Stimulated activated CD4-positive, alpha-beta T cell treated with anti-CD3 and anti-CD28 coated beads, TNF-alpha, amount 100 ng/mL, for 24 hours (primary cell): ENCODE measurements at places on chromosomes 6 and 20.

GRCh38 chr6:53795340-53795701, 516 bp downstream of the LRRC1 start:
- DNase-seq, result no peak

GRCh38 chr6:27873021-27873940, 38.9 kb downstream of the OR2B2 start:
- peak; percentile 37 for DNase-seq

GRCh38 chr6:143750877-143751276, 73.1 kb downstream of the PHACTR2 start:
- no peak for DNase-seq

DNA sequence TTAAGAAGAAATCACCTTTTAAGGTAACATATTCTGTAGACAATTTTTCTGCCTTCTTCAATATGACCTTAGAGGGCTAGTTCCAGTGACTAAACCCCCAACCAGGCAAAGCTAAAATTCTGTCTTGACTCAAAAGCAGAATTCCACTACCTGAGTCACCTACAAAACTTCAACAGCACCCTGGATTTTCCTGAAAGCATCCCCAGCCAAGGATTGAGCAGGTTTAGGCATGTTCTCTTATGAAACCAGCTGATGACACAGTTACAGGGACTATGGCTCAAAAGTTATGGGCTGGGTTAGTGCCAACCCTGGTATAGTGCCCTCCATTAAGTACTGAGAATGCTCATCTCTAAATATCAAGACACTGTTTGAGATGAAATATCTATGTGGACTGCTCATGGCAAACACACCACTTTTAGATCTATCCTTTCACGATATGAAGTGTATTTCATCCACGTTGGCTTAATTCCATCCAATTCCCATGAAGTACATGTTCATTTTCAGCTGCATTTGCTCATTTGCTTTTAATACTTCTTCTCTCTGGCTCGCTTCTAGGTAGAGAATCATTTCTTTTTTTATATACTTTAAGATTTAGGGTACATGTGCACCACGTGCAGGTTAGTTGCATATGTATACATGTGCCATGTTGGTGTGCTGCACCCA, 53.6 kb upstream of the TNFAIP3 start:
- no peak for DNase-seq

GRCh38 chr20:24658920-24659660, 189.7 kb downstream of the SYNDIG1 start:
- no peak for DNase-seq

GRCh38 chr20:24134284-24134683, 145.7 kb upstream of the GGTLC1 start:
- no peak for DNase-seq

GRCh38 chr6:163188746-163189145, 225.8 kb upstream of the QKI start:
- no peak for DNase-seq

- DNase-seq, result no peak
Measured at GRCh38 chr6:110826236-110827129, 11.2 kb upstream of the CDK19 start.

DNA sequence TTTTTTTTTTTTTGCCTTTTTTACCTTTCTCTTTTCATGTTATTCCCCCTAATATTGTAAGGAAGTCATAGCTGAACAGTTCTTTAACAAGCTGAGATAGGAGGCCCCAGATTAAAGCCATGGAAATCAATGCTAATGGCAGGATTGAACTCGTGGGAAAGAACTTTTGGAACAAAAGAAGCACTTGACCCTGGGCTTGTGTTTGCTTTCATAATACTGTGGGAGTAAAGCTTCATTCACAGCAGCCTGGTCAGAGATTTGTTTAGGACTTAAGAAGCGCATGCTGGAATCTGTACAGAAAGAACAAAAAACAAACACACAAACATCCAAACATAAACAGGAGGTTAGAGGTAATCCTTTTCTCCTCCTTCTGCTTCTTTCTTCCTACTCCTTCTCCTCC, 5.1 kb downstream of the HEY2 start:
- no peak for DNase-seq

GRCh38 chr6:47028835-47029360, 13.2 kb downstream of the ADGRF1 start:
- DNase-seq, result no peak

DNA sequence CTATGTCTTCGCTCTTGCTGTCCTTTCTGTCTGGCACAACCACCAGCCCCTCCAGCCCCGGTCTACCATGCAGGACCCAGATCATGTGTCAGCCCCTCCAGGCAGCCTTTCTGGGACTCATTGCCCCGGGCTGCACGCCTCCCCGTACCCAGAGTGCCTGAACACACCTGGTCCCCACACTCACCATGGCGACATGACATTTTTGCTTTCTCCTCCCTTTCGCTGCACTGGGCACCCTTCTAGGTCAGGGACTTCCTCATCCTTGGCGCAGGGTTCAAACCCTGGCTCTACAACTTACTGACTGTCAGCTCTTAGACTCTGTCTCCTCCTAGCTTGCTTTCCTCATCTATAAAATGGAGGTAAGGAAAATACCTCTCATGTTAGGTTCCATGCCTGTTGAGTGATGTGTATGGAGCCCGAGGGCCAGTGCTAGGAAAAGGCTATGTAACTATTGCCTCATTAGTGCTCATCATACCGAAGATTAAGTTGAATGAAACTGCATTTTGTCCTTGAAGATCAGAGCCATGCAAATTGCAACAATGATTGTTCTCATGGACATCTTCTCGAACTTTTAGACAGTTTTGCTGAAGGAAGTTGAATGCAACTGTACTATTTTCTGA, 49.7 kb upstream of the TIAM2 start:
- no peak for DNase-seq

- DNase-seq, result peak; percentile 9
Measured at GRCh38 chr20:33862709-33863403, 51.7 kb downstream of the CHMP4B start.

- no peak for DNase-seq
Measured at GRCh38 chr6:170265655-170266054, 25.2 kb downstream of the DLL1 start.
